Activated naive CD8-positive, alpha-beta T cell treated with anti-CD3 and anti-CD28 coated beads, Interleukin-2, amount 50 U/mL, for 24 hours (primary cell): ENCODE measurements at places on chromosomes 2 and 18.

- DNase-seq = no peak
Measured at GRCh38 chr2:241798081-241798630, 10.8 kb upstream of the NEU4 start.

DNA sequence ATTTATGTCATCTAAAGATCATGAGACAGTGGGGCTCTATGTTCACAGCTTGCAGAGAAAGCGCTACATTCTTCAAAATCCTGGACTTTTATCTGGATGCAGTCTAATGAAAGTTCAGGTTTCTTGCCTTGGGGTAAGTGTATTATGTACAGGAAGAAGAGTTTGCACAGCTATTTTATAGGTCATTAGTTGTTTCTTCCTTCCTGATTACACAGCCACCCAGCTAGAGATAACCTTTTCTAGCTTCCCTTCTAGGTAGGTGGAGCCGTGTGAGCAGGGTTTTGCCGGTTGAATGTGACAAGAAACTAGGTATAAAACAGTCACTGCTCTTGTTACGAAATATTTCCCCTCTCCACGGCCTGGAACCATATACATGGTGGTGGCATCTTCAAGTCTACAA, 800.8 kb upstream of the SOX11 start:
- no peak for DNase-seq

DNA sequence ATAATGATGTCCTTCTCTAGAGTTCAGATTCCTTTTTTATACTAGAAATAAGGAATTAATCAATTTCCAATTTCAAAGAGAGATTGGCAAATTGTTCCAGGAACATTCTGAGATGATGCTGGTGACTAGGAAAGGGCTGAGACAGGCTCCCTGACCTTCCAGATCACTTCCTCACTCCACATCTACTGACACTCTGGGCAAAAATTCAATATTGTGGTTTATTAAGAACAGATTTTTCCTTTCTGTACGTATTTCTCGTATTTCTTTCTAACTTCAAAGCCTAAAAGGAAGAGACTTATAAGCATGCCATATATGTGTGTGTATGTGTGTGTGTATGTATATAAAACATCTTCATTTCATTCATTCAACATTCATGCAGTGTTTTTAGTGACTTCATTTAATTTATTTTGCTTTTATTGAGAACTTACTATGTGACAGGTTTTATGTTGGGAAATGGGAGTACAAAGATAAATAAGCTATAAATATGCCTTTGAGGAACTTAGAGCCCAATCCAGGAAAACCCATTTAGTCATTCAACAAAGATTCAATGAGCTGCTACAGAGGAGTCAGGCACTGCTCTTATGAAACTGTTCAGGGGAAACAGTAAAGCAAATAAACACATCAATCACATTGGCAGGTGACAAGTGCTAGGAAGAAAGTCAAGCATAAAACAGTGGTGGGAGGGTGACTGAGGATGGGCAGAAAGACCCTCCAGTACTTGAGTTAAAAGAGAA, 137.9 kb downstream of the RDH14 start:
- DNase-seq = no peak

DNA sequence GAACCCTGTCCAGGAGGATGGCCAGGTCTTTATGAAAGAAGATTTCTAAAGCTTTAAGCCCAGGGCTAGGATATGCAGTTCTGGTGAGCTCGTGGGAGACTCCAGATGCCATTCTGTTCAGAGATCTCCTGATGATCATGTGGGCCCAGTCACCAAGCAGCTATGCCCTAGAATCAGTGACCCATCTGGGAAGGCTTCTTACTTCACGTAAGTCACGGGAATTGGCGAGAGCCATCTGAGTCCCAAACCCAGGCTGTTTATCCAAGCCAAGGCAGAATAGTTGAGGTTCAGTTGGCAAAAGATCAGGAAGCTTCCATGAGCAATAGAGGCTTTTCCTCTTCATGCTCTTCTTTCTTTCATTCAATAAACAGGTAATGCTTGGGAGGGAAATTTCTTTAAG, 23.9 kb downstream of the ANTXR1 start:
- DNase-seq = no peak

- DNase-seq = no peak
Measured at GRCh38 chr2:240325016-240326007, 110.2 kb upstream of the GPC1 start.

DNA sequence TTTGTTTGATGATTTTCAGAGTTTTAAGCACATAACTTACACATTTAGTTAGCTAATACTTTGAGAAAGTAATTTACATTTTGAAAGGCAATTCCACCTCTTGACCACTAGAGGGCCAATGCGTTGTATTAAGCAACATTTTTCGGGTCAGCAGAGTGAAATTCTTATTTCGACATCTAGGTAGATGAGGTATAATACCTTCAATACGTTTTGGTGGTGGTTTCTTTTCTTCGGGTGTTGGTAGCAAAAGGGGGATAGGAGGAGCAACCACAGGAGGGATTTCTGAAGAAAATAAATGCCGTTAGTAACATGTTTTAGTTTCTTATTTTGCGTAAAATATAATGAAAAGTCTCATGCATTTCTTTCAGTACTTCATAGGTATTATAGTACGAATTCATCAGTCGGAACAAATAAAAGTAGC, 106.3 kb downstream of the TTN start:
- DNase-seq = no peak

DNA sequence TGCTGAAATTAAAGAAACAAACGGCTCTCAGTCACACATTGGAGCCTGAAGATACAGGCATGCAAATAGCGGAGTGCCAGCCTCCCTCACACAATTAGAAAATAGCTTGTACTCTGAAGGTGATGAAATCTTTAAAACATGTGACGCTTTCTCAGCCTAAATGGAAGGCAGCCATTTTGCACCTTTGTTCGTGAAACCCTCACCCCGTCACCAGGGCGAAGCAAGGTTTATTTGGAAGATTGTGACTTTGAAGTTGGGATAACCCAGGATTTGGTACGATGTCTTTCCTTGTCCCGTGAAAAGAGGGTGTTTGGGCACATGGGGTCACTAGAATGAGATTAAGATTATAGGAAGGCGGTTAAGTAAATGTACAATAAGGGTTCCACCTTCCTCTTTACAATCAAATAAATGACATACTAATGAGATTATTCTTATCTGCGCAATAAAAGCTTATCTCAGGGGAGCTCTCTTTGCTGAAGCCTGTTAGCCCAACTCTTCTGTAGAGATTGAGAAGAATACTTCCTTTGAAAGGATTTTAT, 4.2 kb downstream of the SH3BP4 start:
- no peak for DNase-seq

- DNase-seq = no peak
Measured at GRCh38 chr2:11364565-11364887, 20.1 kb upstream of the ROCK2 start.

DNA sequence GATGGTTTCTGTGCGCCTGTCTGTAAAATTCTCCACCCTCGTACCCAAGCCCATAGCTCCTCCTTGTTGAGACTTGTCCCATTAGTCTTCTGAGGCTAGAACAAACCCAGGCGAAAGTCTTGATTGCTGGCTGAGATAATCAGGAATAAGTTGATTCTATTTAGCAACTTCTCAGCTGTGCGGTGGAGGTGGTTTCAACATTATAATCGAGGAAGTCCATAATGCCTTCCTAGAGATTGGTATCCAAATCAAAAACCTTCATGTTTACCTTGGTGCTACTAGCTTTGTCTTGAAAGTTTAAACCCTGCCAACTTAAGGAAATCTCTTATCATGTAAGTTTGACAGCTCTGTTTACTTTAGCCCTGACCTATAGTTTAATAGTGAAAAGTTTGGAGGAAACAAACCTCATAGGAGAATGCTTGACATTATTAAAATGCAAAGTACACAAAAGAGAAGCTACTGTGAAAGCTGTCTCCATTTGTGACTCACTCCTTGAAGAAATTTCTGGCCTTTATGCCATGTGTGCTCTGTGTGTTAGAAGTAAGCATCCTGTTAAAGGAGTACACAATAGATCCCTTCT, 36.6 kb upstream of the DSC1 start:
- no peak for DNase-seq

DNA sequence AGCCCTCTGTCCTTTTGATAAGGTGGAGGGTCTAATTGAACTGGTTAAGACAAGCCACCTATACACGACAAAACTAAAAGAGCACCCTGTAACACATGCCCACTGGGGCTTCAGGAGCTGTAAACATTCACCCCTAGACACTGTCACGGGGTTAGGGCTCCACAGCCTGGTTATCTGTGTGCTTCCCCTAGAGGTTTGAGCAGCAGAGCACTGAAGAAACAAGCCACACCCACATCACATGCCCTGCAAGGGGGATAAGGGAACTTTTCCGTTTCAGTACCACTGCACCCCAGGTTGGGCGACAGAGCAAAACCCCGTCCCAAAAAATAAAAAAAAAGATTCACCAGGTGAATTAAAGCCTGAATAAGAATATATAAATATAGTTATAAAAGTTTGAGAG, 913.7 kb upstream of the ACVR2A start:
- no peak for DNase-seq

GRCh38 chr2:178450524-178450773, 526 bp downstream of the PRKRA start:
- no peak for DNase-seq

GRCh38 chr18:67612281-67612680, 95.8 kb upstream of the DSEL start:
- no peak for DNase-seq

- DNase-seq = no peak
Measured at GRCh38 chr2:213627054-213627710, 342.9 kb downstream of the SPAG16 start.

- no peak for DNase-seq
Measured at GRCh38 chr2:31762085-31762484, 181.3 kb upstream of the SRD5A2 start.

GRCh38 chr2:130150181-130151144, 5.6 kb upstream of the CCDC74B start:
- DNase-seq = no peak

GRCh38 chr2:181074457-181074856, 94.1 kb downstream of the UBE2E3 start:
- DNase-seq = no peak

- no peak for DNase-seq
Measured at GRCh38 chr18:58024139-58024538, 19.9 kb upstream of the NEDD4L start.

DNA sequence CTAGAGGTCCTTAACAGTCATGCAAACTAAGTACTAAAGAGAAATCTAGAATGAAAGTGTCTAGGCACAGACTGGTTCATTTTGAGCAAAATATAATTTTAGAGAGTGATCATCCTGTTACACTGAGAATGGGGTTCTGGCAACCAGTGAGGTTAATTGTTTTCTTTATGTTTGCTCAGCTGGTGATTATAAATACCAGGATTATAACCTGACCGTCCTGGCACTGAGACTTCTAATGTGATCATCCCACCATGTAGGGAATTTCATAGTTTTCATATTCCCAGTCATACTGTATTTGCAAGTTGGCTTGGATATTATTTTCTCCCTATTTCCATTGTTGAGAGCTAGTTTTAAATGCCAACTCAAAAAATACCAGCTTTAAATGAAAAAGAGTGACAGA, 852.5 kb upstream of the LRATD1 start:
- DNase-seq = no peak
